NCI-H1048 (cell line): ENCODE measurements at places on chromosomes 6 and 20.

DNA sequence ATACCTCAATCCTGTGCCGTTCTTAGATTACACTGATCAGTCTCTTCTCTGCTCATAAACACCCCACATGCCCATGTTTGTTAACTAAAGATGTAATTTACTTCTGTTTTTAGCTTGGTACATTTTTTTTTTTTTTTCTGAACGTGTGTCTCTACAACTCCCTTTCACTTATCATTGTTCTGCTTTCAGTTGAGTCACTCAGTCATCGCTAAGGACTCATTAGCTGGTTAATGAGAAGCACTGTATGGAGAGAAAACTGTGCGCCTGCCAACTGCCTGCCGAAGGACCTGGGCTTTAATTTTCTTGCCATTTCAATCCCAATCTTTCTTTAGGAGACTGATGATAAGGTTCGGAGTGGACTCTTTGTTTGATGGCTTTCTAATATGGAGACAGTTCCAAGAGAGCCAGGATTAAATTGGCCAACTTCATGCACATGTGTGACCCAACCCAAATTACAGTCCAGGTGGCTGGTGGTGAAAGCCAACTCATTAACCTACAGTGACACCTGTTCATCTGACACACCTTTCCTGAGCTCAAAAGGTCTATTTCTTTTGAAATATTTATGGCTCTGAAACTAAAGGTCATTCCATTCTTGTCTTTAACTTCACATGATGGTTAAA lies 334.1 kb downstream of the BCKDHB start:
- DNase-seq: no peak

DNA sequence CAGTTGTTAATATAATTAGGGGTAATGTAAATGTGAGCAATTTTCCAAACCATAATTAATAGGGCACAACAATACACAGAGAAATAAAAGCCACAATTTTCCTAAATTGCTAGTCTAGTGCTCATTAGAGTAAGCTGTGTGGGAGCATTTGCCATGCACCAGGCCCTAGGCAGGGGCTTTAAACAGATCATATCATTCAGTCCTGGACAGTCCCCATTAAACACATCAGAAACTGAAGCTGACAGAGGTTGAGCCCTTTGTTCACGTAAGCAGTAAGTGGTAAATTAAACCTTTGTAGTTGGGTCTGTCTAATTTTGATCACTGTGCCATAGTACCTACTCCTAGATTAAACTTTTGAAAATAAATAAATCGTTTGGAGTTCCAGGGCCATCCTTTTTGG lies 931.1 kb downstream of the C6orf118 start:
- no peak for DNase-seq

GRCh38 chr6:69105288-69105687 lies 470.2 kb downstream of the ADGRB3 start:
- DNase-seq: no peak

DNA sequence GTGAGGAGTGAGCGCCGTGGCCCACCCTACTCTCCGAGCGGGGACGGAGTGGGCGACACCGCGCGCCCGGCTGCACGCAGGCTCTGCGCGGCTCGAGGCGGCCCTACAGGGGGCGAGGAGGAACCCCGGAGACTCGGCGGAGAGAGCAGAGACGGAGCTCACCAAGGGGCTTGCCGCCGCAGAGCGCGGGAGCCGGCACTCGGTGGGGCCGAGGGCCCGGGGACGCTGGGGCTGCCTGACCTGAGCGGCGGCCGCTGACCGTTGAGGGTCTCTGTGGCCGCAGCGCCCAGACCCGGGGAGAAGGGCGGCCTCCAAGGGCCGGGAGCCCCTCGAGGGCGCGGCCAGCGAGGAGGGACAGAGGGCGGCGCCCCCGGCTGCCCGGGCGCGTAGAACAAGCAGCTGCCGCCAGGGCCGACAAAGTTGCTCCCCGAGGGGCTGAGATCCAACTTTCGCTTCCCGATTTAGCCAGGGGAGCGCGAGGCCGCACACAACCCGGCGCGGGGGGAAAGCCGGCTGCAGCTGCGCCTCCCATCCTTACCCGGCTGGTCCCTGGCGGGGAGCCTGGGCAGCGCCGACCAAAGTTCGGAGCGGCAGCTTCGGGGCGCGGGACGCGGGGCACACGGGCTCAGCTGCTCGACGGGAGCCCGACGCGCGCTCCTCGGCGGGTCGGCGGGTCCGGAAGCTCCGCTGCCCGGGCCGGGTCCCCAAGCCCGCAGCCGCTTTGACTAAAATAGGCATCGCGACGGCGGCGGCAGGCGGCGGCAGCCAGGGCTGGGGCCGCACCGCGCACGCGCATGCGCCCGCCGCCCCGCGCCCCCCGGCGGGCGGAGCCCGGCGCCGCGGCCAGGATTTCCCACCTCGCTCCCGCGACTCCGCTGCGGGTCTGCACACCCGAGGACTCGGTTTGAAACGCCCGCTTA lies 43.1 kb downstream of the POPDC3 start:
- DNase-seq: peak; percentile 6

GRCh38 chr6:134014588-134015137 lies 37.8 kb downstream of the SLC2A12 start:
- DNase-seq: no peak

DNA sequence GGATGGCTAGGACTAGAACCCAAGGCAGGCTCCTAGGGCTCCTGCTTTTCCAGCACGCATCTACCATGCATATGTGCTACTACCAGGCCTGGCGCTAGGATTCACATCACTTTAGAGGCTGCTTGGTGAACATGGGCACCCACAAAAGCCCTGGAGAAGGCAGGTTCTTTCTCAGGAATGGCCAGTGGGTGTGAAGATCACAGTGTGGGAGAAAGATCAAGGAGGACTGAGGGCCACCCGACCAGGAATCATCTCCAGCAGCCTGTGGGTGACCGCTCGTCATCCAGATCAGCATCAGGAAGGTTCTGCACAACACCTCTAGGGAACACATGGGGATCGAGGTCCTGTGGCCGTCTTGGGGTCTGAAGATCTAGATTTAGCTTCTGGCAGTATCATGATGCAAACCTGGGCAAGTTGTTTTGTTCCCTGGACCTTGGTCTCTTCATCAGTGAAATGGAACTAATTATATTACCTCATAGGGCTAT lies 27.3 kb downstream of the SRSF3 start:
- no peak for DNase-seq

DNA sequence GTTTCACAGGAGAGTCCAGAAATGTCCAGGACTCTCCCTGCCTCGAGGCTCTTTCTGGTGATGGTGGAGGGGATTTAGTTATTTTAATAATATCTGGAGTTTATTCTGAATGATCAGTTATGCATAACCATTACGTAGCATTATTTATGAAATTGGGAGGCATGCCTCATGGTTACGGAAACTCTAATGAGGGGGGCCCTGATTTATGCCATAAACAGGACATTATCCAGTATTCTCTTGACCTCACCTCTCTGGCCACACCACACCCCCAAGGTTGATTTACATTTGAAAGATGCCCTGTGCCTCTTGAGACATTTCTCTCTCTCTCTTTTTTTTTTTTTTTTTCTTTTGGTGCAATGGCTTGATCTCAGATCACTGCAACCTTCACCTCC lies 268.8 kb downstream of the TFAP2C start:
- no peak for DNase-seq

- DNase-seq: no peak
These were observed 115.9 kb downstream of the LY86 start for GRCh38 chr6:6704103-6705060.

- DNase-seq: no peak
These were observed 7.7 kb upstream of the BACH2 start for GRCh38 chr6:90304308-90304707.

GRCh38 chr6:47000842-47001241 lies 41.3 kb downstream of the ADGRF1 start:
- no peak for DNase-seq

DNA sequence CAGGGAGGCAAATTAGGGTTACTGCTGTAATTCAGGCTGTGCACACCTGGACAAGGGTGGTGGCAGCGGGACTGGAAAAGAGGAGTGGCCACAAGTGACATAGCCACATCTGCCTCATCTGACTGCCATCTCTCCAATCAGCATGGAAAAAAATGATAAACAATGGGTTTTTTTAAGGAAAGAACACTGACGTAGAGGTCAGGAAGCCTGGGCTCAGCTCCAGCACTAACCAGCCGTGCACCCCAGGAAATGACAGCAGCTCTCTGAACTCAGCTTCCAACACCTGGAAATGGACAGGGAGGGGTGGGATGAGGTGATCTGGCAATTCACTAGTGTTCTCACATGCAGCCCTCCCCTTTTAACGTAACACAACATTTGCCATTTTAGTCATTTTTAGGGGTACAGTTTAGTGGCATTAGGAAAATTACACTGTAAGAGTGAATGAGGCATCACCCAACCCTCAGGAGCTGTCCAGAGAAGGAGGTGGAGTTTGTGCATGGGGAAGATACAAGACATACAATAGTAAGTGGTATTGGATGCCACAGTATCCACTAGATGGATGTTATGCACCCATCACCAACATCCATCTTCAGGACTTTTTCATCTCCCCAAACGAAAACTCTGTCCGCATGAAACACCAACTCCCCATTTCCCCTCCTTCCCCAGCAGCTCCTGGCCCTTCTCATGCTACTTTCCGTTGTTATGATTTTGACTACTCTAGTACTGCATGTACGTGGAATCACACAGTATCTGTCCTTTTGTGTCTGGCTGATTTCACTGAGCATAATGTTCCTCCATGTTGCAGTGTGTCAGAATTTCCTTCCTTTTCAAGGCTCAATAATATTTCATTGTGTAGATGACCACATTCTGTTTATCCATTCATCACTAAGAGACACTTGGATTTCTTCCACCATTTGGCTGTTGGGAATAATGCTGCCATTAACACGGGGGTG lies 215.5 kb upstream of the ECI2 start:
- DNase-seq: no peak

DNA sequence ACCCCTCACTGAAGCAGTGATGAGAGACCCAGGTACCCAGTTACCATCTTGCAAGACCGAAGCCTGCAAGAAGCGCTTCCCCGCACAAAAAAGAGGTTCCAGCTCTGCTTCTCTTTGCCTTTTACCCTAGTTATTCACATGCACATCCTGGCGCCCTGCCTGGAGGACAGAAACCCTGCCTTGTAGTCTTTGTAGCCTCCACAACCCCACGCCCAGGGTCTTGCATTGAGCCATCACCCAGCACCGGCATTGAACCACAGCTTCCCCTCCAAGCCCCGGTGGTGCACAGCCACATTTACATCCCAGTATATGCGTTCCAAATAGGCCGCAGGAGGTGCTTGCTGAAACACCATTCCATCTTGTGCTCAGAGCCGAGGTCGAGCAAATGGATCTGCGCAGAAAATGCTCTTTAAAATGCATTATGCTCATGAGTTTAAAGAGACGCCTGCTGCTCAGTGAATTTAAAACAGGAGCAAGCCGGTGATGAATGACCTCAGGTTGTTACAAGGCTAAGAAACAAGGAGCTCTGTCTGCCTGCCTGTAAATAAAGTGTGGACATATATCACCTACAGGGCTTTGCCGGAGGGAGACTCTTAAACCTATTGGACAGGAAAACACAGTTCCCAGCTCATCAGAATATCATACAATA lies 61.7 kb downstream of the GNAS-AS1 start:
- no peak for DNase-seq

DNA sequence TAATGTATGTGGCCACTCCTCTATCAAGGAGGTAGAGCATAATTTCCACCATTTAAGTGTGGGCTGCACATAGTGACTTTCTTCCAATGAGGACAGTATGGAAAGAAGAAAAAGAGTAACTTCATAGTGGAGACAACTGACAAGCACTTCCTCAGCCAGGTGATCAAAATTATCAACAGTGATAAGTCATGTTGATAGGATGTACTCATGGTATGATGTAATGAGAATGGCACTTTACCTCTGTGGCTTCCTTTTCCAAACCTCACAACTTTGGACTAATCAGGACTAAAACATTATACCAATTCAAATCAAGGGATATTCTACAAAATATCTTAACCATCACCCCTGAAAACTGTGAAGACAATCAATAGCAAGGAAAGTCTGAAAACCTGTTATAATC lies 302.3 kb upstream of the CITED2 start:
- no peak for DNase-seq

GRCh38 chr6:156887623-156888269 lies 110.6 kb downstream of the ARID1B start:
- no peak for DNase-seq

GRCh38 chr6:137881522-137881886 lies 14.4 kb downstream of the TNFAIP3 start:
- DNase-seq: no peak

DNA sequence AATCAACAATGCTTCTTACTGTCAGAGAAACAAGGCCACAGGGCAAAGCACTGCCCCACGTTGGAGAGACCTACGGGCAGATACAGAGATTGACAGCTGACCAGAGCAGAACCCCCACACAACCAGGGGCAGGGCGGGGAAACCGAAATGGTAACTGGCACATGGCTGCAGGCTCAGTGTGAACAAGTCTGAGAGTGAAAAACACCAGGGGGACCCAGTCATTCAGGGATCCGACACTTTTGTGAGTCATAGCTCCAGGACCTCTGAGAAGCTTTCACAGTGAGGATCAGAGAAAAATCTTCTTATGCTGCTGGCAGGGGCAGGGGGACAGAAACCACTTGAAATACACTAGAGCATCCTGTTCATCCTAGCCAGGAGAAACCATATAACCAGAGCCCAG lies 254.2 kb downstream of the C6orf118 start:
- DNase-seq: no peak

- no peak for DNase-seq
These were observed 2.5 kb upstream of the TMEM14C start for GRCh38 chr6:10720265-10720959.

GRCh38 chr20:37385659-37386504 lies 39.9 kb downstream of the SRC start:
- DNase-seq: no peak

GRCh38 chr6:53647462-53648094 lies 18.0 kb downstream of the KLHL31 start:
- DNase-seq: no peak

- no peak for DNase-seq
These were observed 8.4 kb upstream of the GPSM3 start for GRCh38 chr6:32200711-32201475.

DNA sequence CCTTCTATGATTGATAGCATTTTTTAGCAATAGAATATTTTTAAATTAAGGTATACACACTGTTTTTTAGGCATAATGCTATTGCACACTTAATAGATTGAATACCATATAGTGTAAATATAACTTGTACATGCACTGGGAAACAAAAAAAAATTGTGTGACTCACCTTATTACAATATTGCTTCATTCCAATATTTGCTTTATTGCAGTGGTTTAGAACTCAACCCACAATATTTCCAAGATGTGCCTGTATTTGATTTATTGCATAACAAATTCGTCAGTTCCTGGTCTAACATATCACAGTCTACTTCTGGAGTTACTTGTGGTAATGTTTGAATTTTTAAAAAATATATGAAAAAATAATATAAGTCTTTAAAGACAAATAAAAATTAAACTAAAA lies 41.9 kb upstream of the DEFB112 start:
- no peak for DNase-seq

- DNase-seq: no peak
These were observed 72.8 kb upstream of the PMEPA1 start for GRCh38 chr20:57782631-57783041.

DNA sequence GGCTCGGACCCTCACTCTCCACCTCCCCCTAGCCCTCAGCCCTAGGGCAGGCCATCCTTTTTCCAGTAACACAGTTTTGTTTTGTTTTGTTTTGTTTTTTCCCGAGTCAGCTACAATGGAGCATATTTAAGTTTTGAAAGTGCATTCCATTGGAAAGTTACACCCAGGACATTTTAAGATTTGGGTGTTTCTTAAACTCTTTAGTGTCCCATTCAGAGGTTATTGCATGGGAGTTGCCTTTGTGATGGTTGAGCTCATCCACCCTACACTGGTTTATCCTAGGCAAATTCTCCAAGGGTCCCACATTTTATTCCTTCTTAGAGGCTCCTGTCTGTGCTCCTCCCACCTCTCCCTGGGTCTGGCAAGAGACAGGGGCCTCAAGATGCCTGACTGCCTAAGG lies 58.9 kb downstream of the THBS2 start:
- no peak for DNase-seq

GRCh38 chr20:51022803-51023616 lies at the start of gene KCNG1:
KCNG1 (minus strand) TSS chr20:51023107; CDS start chr20:51010338, 12,769 bp downstream.
- DNase-seq: peak; percentile 51
